8988T (cell line): ENCODE measurements at places on chromosomes 16 and 17.

DNA sequence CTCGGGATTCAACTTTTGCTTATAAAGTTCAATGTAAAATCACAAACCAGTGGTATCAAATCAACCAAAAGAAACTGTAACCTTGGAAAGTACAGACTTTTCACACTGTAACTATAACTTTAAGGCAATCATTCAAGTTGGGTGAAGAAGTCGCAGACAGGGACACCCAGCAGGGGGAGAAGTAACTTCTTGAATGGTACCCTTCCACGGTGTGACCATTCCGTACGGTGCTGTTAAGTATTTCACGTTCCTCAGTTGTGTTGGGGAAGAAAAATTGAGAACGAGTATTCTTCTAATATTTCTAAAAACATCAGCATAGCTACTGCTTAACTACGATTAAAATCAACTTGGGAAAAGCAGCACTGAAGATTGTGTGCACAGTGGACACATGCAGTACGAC is 55.8 kb downstream of the MYH10 start:
- DNase-seq: no peak

DNA sequence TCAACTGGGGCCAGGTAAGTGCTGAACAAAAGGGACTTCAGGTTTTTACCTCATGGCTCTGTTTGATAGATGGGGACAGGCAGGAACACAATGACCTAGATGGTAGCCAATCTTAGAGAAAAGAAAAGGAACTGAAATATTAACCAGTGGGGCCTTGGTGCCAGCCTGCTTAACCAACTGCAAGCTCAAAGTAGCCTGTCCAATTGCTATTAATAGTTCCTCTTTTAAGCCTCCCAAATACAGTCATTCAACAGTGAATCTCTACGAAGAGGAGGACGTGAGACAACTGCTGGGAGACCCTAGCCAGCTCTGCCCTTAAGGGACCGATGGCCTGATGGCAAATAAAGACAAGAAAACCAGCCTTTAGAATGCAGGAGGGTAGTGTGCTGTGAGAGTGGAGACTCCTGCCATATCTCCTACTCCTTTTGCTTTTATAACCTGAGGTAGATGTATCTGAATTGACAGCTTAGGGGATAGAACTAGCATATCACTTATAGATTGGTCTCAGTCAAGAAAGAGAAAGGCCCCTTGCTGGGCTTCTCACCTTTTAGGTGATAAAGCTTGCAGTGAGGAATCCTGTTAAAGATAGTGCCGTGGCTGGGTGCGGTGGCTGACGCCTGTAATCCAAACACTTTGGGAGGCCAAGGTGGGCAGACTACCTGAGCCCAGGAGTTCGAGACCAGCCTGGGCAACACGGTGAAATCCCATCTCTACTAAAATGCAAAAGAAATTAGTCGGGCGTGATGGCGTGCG is 28.3 kb downstream of the ARSG start:
- no peak for DNase-seq

- DNase-seq: no peak
Measured at GRCh38 chr17:64005734-64006167, 7.6 kb downstream of the PRR29 start.

DNA sequence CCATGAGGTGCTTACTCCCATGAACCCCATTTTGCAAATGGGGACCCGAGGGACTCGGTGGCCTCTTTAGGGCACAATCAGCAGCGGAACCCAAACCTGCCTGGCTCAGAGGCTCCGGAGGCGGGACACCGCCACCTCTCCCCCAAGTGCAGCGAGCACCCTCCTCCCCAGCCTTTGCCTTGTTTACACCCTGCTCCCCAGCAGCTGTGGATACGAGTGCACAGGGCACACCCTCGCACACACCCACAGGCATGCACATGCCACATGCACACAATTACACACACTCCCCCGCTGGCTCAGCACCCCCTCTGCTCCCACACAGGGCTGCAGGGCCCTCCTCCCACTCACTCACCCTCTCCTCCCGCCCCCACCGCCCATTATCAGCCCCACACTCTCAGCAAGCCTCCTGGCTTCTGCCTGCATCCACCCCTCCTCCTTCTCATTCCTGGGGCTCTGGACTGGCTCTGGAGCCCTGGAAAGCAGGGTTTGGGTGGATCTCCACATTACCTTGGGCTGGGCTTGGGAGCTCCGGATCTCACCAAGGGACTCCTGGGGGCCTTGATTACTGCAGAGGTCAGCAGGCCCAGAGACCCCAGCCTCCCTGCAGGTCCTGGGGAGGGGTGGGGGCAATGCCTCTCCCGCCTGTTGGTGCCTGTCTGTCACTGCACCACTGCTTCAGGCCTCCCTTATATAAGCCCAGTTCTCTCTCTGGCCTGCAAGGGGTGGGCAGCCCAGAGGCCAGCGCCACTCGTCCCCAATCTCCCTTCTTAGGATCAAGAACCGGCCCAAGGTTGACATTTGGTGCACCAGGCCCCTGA is 6.4 kb downstream of the PDK2 start:
- no peak for DNase-seq

DNA sequence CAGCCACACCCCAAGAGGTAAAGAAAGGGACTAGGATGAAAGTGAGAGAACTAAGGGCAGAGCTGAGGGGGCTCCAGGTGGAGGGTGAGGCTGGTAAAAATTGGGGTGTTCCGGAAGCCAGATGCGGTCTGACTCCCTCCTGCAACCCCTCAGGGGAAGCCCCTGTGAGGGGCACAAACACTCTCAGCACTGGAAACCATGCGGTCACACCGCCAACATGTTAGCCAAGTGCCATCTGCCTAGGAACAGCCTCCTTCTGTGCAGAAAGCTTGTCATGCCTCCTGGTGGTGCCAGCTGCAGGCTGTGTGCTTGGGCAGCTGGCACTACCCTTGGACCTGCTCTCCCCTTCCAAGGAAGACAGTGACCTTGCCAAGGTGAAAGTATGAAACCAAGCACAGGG is 83.5 kb upstream of the RPL38 start:
- no peak for DNase-seq

- DNase-seq: no peak
Measured at GRCh38 chr17:75036643-75037268, 10.0 kb downstream of the ATP5PD start.

DNA sequence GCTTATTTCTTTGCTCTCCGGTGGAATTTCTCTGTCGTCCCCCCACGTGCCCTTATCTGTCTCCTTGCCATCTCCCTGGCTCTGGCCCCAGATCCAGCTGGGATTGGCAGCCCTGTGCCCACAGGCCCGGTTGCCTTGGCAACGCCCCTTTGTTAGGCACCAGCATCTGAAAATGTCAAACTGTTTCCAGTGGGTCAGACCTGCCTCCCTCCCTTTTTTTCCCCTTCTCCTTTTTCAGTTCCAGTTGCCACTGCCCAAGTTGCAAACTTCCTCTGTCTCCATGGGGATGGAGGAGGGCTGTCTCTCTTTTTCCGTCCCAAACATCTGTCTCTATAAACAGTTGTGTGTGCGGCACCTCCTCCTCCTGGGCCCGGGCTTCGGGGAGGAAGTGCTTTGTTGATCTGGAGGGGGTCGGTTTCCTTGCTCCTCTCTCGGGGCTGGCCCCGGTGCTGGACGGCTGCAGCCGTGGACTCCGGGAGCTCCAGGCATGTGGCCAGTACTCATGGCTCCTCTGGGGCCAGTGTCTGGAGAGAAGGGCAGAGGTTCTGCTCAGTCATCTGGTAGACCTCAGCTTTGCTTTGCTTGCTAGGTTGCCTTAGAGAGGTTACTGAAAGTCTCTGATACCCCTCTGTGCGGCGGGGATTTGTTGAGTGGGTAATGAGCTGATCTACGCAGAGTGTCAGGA is 35.3 kb downstream of the SOCS3 start:
- no peak for DNase-seq

DNA sequence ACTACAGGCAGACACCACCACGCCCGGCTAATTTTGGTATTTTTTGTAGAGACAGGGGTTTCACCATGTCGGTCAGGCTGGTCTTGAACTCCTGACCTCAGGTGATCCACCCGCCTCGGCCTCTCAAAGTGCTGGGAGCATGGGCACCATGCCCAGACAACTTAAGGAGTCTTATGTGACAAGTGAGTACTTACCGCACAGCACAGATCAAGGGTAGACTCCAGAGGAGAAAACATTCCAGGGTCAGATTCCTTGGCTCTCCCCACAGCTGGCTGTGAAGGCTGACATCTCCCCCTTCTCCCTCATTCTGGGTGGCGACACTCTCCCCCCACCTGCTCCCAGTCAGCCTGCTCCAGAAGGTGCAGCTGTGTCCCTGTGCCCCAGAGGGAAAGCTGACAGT is 10.6 kb downstream of the ZSCAN10 start:
- no peak for DNase-seq

DNA sequence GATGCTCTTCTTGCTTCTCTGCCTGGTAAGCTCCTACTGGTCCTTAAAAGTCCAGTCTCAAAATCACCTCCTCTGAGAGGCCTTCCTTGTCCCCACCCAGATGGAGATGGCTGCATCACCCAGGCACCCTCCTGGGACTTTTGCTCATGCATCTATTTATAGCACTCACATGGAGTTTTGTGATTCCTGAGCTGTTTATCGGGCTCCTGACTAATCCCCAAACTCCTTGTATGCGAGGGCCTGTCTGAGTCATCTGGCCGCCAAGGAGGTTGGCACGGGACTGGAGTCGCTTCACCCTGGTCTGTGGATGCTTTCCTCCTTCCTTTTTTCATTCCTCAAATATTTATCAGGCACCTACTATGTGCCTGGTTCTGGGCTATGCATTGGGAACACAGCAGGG is 2.3 kb upstream of the MAP2K3 start:
- peak; percentile 76 for DNase-seq

DNA sequence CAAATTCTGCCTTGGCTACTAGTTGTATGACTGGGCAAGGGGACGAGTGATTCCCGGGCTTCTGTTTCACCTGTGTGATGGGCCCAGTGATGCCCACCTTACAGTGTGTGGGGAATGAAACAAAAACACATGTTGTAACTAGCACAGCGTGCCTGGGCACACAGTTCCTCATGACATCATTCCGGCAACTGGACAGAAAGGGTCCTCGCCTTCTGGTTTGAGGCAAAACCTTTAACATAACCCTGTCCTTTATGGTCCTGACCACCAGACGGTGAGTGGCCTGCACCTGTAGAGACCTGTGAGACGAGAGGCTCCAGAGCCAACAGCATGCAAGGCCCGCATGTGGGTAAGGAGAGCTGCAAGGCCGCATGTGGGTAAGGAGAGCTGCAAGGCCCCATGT is 7.7 kb upstream of the SLC38A8 start:
- DNase-seq: no peak

GRCh38 chr16:79932572-79932971 is 332.0 kb upstream of the MAF start:
- DNase-seq: no peak

DNA sequence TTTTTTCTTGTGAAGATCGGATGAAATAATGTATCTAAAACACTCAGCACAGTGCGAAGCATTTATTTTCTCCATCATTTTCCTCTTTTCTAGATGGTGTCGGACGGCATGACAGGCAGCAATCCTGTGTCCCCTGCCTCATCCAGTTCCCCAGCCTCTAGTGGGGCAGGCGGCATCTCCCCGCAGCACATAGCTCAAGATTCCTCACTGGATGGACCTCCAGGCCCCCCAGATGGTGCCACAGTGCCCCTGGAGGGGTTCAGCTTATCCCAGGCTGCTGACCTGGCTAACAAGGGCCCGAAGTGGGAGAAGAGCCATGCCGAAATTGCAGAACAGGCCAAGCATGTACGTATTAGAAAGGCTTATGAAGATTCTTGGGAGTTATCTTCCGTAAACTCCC is 5.0 kb downstream of the SRCAP start:
- DNase-seq: no peak

DNA sequence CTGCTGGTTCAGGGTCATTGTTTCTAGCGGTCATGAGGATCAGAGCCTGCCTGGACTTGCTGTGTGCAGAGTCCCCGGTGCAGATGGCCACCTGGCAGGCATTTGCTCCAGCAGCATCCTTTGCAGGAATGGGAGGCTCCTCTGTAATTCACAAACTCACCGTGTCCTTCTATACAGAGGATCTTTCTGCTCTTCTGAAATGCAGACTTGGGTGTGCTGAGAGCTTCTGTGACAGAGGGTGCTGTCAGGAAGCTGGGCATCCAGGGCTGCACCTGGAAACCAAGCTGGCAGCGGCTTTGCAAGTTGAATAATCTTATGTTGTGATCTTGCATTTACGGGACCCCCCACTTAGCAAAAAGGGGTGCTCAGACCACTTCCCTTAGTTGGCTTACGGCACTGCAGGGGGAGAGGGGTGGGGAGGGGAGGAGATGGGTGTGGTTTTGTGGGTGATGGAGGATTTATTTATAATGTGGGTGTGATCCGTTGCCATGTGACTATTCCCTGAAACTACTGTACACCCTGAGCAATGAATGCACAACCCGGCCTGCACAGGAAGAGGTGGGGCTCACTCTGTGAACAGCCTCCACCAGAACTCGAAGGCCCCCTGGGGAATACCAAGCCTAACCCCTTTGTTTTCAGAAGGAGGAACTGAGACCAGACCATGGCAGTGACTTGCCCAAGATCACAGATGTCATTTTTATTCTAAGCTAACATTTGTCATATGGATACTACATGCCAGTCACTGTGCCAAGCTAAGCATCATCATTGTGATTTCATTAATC is 178.3 kb downstream of the PRKCB start:
- DNase-seq: no peak
